ENCODE measurements at places on chromosomes 13 and 19.

- DNase-seq: peak; percentile 1
These were observed 558.2 kb downstream of the SLITRK6 start for GRCh38 chr13:85241060-85241459.

- DNase-seq: peak; percentile 25
These were observed 5.1 kb downstream of the CD37 start for GRCh38 chr19:49340069-49340864.

DNA sequence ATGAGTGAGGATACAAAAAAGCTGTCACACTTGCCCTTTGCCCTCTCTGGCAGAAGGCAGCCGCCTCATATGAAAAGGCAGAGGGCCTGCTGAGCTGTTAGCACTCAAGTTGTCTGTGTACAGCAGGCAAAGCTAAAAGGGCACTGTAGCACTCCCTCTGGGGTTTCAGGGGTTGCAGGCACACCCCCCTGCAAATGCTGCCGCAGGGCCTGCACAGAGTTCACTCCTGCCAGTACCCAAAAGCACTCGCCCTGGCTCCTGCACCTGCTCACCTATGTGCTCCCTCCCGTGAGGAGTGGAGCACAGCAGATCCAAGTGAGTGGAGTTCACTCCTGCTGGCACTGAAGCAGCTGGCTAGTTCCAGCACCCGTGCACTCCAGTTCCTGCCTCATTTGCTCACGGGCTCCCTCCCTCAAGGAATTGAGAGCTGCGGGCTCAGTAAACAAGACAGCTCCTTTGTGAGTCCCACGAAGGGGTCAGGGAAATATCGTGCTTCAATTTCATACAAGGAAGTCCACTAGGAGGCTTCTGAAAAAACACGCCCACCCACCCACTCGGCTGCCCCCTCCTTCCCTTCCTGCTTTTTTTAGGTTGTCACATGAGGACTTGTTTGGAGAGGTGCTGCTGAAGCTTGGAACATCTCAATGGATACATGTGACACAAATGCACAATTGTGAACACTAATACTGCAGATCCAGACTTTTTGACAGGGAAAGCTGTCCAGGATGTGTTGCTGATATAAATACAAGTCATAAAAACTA is 9.9 kb upstream of the RCBTB2 start:
- peak; percentile 34 for DNase-seq

GRCh38 chr19:6925801-6926751 is 38.7 kb downstream of the ADGRE1 start:
- no peak for DNase-seq

DNA sequence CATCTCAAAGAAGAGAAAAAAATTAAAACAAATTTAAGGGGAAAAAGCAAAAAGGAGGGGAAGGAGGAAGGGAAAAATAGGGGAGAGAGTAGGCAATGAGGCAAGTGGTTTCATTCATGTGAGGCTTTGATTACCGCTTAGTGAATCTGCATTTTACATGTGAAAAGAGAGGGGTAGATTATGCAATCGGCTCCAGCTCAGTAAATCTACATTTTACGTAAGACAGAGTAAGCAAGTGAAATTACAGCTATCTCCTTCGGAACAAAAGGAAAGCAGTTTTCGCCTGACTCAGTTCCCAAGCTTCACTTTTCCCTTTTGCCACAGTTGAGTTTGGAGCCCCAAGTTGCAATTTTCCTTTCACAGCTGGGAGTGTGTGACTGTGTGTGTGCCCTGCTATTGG is 16.0 kb upstream of the OLFM2 start:
- DNase-seq: no peak

DNA sequence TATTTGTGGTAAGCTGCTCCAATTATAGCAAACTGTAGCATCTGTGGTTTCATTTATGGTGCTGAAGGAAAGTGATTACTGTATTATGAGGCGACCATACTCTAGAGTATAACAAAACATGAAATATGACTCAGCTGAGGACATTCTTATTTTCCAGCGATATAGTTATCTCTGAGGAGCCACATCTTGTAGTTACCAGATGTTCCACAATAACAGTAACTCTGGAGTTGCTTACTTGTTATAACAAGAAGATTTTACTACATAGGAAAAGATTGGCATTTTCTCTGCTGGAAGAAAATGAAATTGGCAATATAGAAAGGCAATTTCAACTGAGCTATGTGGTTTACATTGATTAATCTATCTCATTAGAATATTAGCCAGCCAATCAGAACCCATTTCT is 1634.2 kb downstream of the PCDH9 start:
- no peak for DNase-seq

- DNase-seq: no peak
These were observed 180.7 kb upstream of the STARD13 start for GRCh38 chr13:33466262-33466661.

GRCh38 chr13:28532388-28533124 is 37.6 kb upstream of the FLT1 start:
- no peak for DNase-seq

- DNase-seq: no peak
These were observed 32.0 kb downstream of the RUBCNL start for GRCh38 chr13:46355088-46355468.

GRCh38 chr13:112117955-112118302 is 51.0 kb downstream of the SOX1 start:
- no peak for DNase-seq

DNA sequence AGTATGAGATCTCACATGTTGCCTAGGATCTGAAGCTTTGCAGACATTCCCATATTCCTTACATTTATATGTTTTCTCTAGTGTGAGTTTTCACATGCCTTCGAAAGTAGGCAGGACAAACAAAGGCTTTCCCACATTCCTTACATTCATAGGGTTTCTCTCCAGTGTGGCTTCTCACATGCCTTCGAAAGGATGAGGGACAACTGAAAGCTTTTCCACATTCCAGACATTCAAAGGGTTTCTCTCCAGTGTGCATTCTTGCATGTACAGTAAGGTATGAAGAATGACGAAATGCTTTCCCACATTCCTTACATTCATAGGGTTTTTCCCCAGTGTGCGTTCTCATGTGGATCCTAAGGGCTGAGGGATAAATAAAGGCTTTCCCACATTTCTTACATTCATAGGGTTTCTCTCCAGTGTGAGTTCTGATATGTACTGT is 14.2 kb downstream of the ZNF699 start:
- peak; percentile 9 for DNase-seq

GRCh38 chr13:48939728-48940127 is 36.0 kb upstream of the FNDC3A start:
- DNase-seq: no peak

GRCh38 chr13:24288870-24289269 is 20.5 kb upstream of the C1QTNF9 start:
- no peak for DNase-seq

DNA sequence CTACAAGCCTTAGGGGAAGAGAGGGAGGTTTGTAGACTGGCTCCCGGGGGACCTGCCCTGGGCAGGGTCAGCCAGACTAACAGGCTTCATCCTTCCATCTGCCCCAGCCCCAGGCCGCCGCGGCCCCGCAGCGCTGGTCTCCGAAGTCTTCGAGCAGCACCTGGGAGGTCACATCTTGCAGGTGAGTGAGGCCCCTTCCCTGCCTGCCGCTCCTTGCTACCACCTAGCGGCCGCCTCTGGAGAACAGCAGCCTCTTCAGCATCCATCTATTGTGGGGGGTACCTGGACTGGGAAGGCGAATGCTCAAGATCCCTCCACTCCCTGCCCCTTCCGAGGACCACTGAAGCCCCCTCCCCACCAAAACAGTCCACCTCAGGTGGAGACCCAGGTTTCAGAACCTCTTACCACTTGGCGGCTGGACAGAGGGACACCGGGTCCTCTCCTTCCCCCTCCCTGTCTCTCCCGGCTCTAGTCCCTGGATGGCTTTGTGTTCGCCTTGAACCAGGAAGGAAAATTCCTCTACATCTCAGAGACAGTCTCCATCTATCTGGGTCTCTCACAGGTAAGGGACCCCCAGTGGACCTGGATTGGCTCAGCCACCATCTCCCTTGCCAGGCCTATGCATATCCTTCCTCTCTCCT is 12.7 kb downstream of the NPAS1 start:
- DNase-seq: peak; percentile 18

GRCh38 chr19:17765069-17765618 is 13.9 kb downstream of the FCHO1 start:
- no peak for DNase-seq

GRCh38 chr13:32140109-32140508 is 108.5 kb downstream of the FRY start:
- DNase-seq: no peak

DNA sequence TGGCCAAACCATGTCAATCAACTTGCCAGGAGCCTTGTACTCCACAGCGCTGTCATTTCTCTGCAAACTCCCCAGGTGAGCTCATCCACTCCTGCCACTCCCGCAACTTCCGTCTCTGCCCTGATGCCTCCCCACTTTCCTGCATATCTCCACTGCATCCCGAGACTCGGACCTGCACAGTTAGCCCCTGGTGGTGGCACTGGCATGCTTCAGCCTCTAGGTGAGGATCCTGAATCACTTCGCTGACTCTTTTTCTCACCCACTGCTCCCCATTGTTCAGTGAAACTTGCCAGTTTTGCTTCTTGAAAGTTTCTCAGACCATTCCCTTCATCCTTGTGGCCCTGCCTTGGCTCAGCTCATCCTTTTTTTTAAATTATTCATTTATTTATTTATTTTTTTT is 3.4 kb upstream of the CTU1 start:
- DNase-seq: no peak

GRCh38 chr13:48121733-48122132 is 26.8 kb upstream of the MED4 start:
- DNase-seq: peak; percentile 91

DNA sequence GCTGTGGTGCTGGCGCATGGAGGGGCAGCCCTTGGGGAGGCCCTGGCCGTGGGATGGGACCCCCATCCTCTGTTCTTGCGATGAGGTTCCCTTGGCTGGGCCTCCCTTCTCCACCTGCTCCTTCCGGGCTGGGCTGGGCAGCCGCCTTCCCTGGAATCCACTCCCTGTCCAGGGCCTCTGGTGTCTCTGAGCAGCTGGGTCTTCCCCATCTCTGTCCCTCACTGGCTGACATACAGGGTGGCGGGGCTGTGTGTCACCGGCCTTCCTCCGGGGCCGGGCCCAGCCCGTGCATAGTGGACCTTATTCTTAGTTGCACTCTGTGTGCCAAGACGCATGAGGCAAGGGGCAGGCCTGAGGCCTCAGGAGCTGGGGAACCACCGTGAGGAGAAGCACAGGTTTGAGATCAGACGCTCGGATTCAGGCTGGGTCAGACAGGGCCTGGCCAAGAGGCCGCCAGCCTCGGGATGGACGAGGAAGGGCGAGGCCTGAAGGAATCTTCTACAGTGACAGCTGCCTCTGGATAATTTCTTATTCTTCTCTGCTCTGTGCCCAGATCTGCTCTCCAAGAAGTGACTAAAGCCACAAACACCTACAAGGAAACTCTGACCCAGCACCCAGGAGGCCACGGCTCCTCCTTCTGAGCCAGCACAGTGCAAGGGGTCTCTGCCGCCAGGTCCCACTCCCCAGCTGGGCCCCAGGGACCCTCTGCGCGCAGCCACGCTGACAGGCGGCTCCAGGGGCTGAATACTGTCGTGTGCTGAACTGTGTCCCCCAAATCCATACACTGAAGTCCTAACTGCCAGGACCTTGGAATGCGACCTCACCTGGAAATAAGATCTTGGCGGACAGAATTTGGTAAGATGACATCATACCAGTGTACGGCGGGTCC is 11.0 kb downstream of the SGTA start:
- DNase-seq: no peak

- DNase-seq: peak; percentile 54
These were observed 146.0 kb upstream of the GPC6 start for GRCh38 chr13:93080587-93080986.

GRCh38 chr19:2234996-2235380 is 1.1 kb downstream of the PLEKHJ1 start:
- DNase-seq: no peak

GRCh38 chr19:37007587-37008220 is 70.5 kb upstream of the ZNF420 start:
- peak; percentile 23 for DNase-seq

DNA sequence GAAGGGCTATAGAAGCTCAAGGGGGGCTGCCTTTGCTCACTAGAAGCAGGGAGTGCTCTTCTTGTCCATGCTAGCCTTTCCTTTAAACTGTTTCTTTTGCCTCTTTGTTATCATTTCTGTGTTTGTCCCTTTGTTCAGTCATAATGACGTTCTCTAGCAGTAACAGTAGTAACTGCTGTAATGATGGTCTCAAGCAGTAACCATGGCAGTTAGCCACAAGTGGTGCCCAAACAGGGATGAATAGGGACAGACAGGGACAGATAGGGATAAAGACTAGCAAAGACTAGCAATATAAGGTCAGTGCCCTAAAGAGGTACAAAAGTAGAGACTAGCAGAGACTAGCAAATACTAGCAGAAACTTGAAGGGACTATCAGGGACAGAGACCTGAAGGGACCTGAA is 869.0 kb upstream of the PRR20A start:
- DNase-seq: no peak

GRCh38 chr13:101218484-101218883 is 197.8 kb downstream of the NALCN start:
- peak; percentile 23 for DNase-seq

DNA sequence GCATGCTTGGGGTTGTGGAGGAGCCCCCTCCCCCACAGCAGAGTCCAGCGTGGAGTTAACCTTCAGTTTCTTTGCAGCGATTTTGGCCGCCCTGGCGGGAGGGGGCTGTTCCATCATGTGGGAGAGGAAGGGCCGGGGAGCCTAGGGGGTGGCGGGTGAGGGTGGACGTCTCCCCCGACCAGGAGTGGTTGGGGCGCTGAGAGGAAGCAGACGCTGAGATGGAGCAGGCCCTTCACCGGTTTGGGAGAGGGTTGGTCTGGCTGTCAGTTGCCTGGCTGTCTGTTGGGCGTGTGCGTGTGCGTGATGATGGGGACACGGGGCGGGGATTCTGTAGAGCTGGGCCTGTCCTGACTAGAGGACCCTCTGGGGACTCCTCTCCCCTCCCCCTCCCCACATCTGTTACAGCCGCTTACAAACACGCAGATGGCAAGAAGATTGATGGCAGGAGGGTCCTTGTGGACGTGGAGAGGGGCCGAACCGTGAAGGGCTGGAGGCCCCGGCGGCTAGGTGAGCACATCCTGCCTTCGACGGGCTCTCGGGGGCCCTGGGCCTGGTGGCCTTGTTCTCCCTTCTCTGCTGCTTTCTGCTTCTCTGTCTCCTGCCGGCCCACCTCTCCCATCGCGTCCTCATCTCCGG is 9.8 kb upstream of the LIN7B start:
- DNase-seq: no peak

GRCh38 chr13:26327940-26328725 is 74.2 kb downstream of the CDK8 start:
- peak; percentile 40 for DNase-seq

- no peak for DNase-seq
These were observed at the start of gene RLN3 for GRCh38 chr19:14027856-14028450. Gene RLN3 (plus strand): TSS chr19:14028148. CDS start chr19:14028205, 57 bp downstream.

DNA sequence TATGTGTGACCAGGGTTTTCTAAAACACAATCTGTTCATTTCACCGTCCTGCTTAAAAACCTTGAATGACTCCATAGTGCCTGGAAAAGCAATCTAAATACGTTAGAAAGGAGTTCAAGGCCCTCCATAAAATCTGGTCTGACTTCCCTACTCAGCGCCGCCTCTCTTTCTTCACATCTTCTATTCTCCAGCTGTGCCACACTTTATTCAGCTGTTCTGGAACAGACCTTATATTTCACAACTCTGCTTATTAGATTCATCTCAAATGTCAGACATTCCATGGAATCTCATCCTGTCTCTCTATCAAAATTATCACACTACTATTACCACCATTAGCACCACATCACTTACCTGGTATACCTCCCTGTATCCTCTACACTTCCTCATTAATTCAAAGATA is 19.8 kb upstream of the SPART start:
- DNase-seq: no peak

- DNase-seq: no peak
These were observed at the start of gene S1PR5 for GRCh38 chr19:10517361-10517759. Gene S1PR5 (minus strand): TSS chr19:10517447. CDS start chr19:10515011, 2,436 bp downstream.
